Suppressor macrophage (primary cell): ENCODE measurements at places on chromosomes 13 and 19.
A peak's percentile ranks its signal among the peaks of the same experiment; 100 is the strongest.

- no peak for DNase-seq
Measured at GRCh38 chr19:13089139-13089856, 13.4 kb downstream of the LYL1 start.

DNA sequence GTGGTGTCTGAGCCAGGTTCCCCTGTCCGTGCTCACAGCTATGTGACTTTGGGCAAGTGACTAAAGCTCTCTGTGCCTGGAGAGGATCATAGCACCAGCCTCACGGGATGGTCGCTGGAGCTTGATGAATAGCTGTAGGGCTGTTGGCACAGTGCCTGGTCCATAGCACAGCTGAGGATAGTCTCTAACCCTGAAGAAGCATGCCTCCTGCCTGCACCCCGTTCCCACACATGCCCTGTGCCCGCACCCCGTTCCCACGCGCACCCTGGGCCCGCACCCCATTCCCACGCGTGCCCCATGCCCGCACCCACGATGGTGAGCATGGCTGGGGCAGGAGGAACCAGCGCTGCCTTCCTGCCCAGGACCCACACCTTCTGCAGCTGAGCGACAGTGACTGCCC is 63.7 kb upstream of the F7 start:
- DNase-seq = no peak

DNA sequence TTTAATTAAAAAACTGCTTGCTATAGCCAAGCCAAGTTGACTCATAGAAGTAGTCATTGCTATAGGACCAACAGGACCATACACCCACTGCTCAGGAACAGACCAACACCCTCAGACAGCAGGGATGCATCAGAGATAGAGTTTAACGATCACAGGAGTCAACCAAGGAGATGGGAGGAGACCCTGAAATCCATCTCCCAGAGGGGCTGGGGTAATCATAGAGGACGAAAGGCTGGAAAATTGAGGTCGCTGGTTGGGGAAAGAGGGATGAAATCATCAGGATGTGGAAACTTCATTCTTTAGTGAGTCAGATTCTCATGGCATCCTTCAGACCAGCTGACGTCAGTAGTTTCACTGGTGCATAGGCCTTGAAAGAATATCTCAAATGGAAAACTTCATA is 160.4 kb upstream of the GPC6 start:
- DNase-seq = no peak

DNA sequence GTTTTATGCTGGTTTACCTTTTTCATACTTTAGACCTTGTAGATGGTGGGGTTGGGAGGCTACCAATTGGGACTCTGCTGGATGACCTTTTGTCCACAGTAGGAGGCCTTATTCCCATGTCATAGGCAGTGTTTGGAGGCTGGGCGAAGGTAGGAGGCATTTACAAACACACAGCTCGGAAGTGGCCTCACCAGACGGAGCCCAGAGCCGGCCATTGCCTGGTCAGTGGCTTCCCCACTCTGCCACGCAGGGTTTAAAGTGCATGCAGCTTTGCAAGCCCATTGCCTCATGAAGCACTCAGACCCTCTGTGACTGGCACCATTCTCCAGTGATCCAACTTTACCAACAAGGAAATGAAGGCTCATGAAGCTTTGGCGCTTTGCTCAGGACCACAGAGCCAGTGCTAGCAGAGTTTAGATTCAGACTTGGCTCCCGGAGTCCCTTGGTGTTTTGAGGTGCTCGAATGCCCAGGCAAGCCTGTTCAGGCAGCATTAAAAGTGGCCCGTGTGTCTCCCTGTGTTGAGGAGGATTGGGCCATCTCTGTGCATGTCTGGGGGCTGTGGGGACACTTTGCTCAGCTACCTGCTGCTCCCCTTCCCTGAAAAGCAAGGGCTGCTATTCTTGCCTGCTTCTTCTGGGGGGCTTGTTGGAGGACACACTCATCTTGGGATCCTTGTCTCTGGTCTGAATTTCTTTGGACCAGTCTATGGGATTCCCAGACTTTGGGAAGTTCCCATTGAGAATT is 148.7 kb downstream of the ZNF536 start:
- DNase-seq = no peak

DNA sequence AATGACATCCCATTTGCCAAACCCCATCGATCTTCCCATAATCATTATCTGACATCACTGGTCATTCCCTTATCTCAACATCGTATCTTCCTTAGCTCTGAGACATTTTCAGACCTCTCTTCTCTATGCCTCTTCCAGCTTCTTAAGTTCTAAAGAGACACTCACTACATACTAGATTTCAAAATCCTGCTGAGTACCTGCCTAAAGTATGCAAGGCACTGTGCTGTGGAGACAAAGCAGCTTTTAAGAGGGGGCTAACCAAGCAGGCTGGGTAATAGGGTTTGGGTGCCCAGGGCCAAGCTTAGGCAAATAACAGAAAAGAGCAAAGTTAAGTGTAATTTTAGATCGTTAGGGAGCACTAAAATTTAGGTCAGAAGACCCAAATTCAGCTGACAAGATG is 3.4 kb upstream of the POMP start:
- no peak for DNase-seq

DNA sequence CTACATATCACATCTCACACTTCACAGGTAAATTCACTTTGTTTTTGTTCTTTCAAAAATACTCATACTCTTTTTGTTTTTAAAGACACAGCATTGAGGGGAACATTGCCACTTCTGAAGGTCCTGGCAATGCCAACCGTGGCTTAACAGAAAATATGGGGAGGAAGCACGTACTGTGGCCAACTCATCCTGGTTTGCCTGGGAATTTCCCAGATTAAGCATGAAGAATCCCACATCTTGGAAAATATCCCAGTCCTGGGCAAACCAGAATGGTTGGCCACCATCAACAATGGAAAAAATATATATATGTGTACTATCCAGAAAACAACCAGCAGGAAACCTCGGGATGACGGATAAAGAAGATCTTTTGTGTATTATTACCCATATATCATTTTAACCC is 1032.2 kb upstream of the SLC10A2 start:
- DNase-seq = no peak

- DNase-seq = no peak
Measured at GRCh38 chr13:98182153-98182552, 5.1 kb upstream of the RNF113B start.

GRCh38 chr13:93180356-93180969 is 46.1 kb upstream of the GPC6 start:
- no peak for DNase-seq

DNA sequence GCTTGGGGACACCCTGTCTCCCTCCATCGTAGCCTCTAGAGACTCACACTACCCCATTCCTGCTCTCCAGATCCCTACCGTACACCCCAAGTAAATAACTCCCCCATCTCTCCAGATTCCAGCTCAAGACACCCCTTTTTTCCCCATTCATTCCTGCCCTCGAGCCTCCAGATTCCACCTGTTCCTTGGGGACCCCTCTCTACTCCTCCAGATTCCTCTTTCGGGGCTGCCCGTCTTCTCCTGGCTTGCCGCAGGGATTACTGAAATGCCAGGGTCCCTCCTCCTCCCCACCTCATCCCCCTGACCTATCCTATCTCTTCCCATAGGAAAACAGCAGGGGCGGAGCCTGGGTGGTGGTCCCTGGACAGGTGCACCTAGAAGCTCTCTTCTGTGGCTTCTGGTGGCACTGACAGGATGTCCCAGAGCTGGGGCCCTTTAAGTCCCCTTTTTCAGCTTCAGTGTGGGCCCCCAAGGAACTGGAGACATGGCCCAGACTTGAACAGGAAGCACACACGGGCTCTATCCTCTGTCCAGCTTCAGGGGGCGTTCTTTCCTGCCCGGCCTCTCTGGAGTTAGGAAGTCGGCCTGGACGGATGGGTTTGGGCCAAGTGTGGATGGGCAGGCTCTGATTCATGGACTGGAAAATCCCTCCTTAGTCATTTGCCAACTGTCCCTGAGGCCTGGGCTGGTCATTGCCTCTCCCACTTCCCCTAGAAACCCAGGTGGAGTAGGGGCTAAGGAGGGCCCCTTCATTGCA is 1.2 kb downstream of the ZSWIM4 start:
- DNase-seq = peak; percentile 72

DNA sequence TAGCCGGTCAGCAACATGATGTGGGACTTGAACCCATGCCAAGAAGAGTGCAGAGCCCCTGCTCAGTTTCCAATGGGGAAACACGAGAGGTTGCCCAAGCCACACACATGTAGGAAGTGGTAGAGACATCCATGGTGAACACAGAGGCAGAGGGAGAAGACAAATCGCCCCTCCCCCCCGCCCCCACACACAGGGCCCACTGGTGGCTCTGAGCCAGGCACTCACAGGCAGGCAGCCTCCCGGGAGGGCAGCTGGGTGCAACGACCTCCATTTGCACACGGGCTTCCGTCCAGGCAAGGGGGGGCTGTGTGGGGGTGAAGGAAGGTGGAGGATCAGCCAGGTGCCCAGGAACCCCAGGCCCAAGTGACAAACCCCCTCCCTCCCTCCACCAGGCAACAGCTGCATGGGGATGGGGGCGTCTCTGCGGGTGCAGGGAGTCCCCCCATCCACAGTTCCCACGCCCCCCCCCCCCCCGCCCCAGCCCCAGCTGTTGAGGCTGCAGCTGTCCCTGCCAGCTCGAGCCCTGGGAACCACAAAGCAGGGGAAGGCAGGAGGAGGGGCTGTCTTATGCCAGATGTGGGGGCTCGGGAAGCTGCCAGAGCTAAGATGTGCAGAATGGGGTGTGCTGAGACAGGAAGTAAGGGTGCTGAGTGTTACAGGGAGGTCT is 3.4 kb downstream of the NOTCH3 start:
- DNase-seq = peak; percentile 88

GRCh38 chr13:40776681-40777165 is 5.7 kb upstream of the MRPS31 start:
- peak; percentile 76 for DNase-seq

GRCh38 chr19:17076543-17076991 is 990 bp downstream of the MYO9B start:
- peak; percentile 62 for DNase-seq

DNA sequence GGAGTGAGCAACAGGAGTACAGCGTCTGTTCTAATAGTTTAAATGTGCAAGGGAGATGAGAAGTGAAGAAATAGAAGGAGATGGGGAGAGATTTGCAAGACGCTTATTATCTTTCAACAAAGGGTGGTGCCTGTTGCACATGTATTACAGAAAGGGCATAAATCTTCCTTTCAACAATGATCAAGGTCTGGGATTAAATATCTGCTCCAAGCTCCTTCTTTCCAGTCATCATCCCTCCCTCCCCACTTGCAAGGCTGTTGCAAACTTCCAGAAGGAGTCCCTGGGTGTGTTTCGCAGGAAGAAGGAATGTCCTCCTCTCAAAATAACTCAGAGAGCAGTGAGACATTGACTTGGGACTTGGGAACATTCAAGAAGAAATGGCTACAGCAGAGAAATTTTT is 63.5 kb upstream of the MYCBP2 start:
- no peak for DNase-seq

GRCh38 chr13:51682686-51683085 is 98.4 kb downstream of the WDFY2 start:
- DNase-seq = no peak

DNA sequence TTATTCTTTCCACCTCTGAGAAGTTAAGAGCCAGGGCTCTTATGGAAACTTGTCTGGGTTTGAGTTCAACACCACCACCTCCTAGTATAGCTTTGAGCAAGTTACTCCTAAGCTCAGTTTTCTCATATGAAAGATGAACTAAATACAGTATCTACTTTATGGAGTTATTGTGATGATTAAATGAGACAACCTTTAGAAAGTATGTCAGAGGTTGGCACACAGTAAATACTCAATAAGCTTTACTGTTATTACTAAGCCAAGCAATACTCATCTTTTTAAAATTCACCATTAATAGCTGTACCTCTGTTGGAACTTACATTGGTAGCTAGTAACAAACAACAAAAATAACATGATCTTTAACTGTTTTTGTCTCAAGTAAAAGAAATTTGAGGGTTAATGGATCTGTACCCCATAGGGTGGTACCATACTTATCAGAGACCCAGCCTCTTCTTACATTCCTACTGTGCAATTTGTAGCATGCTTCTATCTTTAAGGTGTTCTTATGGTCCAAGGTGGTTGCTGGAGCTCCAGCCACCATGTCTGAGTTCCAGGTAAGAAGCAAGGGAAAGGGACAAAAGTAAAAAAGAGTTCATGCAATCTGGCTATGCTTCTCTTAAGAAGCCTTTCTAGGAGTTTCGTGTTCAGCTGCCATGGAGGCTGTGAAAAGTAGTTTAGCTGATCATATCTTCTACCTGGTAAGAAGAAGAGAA is 24.1 kb upstream of the NDFIP2 start:
- DNase-seq = no peak

GRCh38 chr19:58154287-58154678 is 3.7 kb upstream of the ZNF329 start:
- DNase-seq = peak; percentile 23

DNA sequence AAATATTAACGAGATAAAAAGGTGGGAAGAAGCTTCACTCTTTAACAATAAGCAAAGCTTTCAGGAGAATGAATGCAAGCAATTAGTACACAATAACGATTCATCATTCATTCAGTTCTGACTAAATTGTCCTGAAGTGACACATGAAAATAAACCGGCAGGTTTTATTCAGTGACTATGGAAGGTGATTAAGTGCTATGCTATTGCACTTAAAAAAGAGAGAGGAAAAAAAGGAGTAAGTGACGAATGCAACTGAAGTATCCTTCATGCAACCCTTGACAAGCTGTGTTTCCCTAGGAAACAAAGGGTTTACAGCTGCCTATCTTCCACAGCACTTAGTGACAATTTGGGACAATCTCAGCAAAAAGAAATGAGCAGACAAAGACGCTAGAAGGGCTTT is 1.4 kb downstream of the LIG4 start:
- no peak for DNase-seq

DNA sequence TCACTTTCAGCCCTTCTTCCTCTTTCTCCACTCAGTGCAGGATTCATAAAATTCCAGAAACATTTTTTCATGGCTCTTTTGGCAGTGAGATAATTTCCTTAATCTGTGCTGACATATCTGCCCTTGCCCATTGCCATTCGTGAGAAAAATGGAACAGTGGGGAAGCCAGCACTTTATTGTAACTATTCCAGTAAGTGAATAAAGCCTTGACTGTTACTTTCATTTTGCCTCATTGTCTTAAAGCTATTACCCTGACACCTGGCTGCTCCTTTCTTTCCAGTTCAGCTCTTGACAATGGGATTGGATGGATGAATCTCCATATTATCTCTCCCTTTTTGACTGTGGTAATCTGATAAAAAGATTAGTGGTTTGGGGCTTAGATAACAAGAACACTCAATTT is 1068.1 kb upstream of the PCDH20 start:
- DNase-seq = no peak
